Calu3 (cell line): ENCODE measurements at places on chromosomes 16 and 17.

- no peak for DNase-seq
These were observed 904 bp downstream of the MAP2K3 start for GRCh38 chr17:21285164-21286065.

GRCh38 chr17:1006054-1006453 is 9.1 kb downstream of the TIMM22 start:
- no peak for DNase-seq

- DNase-seq, result no peak
These were observed 414.1 kb upstream of the CDH8 start for GRCh38 chr16:62450291-62450690.

DNA sequence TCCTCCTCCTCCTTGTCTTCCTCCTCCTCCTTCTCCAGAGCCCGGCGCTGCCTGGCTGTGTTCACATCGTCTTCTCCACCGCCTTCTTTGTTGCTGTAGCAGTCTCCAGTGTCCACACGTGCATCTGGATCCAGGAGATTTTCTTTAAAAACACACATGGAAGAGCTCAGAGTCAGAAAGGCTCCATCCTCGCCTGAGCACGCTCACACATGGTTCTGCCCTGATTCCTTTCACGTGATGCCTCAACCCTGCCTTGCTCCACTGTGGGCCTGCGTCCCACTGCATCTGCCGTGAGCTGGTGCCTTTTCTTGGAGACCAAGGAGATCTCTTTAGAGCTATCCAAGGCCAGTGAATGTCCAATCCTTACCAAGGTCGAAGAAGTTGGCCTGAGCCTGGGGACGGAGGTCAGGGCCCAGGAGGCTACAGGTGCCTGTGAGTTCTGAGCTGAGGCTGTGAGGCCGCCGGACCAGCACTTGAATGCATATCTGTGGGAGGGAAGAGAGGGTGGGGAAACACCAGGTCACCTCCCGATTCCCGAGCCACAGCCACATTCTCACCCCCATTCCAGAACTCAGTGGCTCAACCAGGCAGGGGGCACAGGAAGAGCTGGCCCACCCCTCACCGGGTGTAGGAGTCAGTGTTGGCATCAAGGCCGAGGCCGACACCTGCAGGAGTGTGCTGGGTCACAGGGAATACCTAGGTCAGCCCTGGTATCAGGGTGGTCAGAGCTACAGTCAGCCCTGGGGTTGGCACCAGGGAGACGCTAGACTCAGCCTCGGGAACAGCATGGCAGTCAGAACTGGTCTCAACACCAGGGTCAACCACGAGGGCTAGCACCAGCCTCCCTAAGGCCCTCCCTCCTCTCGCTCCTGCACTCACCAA is 37.6 kb downstream of the HASPIN start:
- no peak for DNase-seq

DNA sequence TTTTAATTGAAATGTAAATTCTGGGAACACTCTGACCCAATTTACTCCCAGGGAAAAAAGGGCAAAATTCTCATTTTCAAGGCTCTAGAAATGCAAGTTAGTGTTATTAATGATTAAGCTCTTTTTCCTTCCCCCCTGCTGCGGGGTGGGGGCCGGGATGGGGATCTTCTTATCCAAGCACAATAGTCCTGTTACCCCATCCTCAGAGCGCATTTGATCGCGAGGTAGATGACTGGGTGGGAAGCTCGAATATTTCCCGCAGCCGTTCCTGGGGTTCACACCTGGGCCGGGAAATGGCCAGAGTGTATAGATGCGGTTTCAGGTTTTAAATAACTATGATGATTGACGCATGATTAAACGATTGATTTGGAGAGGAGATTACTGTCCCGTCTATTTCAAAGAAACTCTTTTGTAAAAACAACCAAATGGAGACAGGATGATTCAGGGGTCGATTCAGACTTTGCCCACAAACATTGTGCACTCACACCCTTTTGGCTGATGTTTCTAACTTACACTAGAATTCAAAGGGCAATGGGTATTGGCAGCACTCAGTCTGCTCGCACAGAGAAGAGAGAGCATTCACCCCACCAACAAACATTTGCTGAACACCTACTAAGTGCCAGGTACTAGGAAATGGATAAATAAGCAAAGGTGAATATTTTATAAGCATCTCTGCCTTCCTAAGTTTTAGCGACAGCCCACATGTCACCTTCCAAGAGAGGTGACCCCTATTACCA is 55.0 kb downstream of the SALL1 start:
- no peak for DNase-seq

GRCh38 chr17:64331366-64331765 is 59.3 kb downstream of the PECAM1 start:
- DNase-seq, result no peak

GRCh38 chr17:79620207-79621038 is 9.6 kb upstream of the RBFOX3 start:
- no peak for DNase-seq

GRCh38 chr17:48869821-48870318 is 22.7 kb upstream of the ATP5MC1 start:
- DNase-seq, result no peak
